Putamen (tissue), 1 donor: ENCODE measurements at places on chromosomes 7 and 10.

DNA sequence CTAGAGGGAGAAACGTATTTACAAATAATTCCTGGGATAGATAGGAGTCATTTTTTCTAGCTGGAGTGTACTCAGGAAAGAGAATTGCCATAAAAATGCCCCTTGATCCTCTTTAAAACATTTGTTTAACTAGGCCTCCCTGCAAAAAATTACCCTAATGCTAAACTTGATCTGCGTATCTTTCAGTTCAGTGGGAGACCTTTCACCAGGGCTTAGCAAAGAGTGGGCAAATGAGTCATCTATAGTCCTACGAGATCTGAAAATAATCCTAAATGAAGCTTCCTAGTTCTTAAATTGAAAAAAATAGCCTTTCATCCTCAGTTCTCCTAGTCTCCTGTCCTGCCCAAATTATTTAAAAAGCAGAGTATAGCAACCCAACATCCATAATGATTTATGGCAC lies 198.6 kb upstream of the FRMD4A start:
- no peak for DNase-seq

- peak; percentile 83 for DNase-seq
These were observed 16.8 kb downstream of the OCM2 start for GRCh38 chr7:97973206-97973658.

- DNase-seq, result no peak
These were observed 32.3 kb downstream of the AHCYL2 start for GRCh38 chr7:129257168-129257567.

DNA sequence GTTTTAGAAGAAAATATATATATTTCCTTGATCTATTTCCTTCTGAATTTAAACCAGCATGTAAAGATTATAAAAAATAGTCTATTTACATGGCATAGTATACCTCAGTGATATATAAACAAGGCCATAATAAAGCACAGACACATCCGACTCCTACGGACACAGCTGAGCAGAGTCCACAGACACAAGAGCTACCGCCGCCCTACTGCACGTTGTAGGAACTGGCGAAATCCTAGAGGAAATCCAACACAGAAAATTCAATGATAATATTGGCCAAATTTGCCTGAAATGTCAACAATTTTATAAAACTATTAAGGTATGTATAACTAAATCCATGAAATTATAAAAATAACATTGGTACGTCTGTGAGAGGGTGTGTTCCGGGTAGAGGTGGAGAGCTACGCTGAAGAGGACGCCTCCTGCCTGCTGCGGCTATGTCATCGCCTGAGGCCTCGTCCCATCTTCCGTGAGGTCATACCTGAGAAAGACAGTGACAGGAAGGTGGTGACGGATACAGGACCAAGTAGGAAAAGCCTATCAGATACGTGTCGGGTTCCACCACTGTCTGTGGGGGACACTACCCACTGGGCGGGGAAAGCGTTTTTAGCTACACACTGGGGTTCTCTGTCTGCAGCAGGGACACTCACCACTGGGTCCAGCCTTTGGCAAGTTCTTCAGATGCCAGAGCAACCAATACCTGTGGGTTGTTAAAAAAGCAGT lies 29.3 kb upstream of the NCAPG2 start:
- DNase-seq, result no peak

DNA sequence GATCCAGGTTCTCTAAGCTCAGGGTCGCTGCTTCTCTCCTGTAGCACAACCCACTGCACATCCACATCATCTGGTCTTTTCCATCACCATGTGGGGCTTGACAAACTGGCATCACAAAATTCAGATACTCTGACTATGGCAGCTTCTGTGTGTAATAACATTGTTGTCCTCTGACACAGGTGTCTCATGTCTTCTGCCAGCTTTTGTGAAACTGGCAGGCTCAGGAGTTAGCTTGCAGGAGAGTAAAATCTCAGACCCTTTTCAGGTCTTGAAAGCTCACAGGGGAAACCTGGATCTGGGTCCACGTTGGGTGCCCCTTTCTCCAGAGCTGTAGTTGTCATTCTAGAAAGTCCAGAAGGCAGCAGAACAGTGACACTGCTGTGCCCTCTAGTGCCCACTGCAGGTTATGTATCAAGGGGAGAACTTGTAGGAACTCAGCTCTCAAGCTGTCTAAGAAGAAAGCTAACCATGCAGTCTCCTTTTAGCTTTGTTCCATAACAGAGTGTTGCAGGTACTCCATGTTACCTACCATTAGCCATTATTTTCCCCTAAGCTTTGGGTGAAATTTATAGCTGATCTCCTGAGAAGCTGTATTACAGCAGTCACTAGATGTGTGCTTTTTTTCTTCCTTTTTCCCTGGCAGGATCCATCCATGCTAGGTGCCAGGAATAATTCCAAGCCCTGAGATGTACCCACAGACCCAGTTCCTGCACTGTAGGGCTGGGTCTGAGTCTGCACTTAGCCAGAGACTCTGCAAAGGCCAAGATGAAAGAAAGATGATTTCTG lies 102.7 kb downstream of the ZNF248 start:
- DNase-seq, result no peak

- no peak for DNase-seq
These were observed 739.7 kb upstream of the FZD8 start for GRCh38 chr10:36381748-36382147.

DNA sequence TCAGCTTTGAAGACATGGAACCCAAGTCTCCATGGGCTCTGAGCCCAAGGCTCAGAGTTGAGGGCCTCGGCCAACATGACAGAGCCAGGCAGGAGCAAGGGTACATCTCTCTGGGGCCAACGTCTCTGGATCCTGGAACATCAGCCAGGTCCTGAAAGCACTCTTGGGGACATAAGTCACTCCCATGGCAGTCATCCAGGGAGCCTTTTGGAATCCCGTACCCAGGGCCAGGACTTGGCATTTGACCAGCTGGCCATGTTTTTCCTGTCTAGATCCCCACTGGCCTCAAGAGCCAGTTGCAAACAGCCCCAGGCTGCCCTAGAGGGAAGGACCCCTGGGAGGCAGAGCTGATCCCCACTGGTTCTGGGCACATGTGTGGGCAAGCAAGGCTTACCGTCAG lies 4.3 kb upstream of the CXCL12 start:
- no peak for DNase-seq

DNA sequence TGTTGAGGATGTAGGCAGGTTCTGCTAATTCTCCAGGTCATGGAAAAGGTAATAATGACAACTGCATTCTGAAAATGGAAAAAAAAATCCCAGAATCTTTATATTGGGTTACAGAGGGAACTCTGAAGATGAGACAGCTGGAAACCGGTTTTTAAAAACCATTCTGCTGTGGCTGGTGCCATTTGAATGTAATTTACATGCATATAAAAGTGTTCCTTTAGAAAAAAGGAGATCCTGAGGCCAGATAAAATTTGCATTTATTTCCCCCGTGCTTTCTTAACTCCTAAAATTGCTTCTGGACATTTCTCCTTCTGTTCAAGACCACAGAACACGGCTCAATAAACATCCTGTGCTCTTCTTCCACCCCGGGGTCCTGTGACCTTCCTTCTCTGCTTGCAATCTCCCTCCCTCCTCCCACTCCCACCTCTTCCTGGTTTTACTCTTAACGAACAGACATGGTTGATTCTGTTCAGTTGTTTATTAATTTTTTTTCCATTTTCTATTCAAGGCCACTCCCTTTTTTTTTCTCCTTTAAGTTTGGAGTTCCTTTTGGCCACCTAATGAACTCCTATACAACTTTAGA lies 41.6 kb downstream of the SH2D4B start:
- no peak for DNase-seq

DNA sequence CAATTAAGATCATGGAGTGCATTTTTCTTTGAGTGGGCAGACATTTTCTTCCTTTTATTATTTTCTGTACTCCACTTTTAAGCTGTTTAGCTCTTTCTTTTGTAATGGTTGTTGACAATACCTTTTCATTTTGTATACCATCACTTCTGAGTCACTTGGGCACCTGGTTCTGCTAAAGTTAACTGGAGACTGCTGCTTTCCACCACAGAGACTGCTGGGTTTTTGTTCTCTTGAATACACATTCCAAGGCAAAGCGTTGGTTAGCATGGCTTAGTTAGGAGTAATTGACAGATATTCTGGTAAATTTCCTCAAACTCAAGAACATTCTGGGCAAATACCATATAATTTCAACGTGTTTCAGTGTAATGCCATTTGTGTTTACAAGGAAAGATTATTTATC lies 541.9 kb upstream of the CELF2 start:
- DNase-seq, result no peak
